ENCODE measurements at places on chromosomes 1 and 21.

- no peak for DNase-seq
These were observed 2.8 kb upstream of the AZIN2 start for GRCh38 chr1:33078030-33078591.

DNA sequence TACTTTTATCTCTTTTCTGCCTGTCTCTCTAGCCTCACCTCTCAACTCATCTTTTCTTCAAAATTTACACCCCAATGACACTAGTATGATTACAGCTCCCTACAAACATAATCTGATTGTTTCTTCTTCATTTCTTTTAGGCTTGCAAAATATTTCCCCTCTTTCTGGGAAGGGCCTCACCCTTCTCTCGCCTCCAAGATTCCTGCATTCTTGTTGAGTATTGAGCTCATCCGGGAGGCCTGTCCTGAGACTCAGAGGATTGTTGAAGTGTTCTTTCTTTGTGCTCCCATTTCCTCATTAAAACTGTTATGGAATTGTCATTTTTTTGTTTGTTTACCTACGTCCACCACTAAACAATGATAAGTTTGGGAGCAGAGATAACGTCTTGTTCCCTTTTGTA lies 99.1 kb upstream of the CHRM3 start:
- no peak for DNase-seq

DNA sequence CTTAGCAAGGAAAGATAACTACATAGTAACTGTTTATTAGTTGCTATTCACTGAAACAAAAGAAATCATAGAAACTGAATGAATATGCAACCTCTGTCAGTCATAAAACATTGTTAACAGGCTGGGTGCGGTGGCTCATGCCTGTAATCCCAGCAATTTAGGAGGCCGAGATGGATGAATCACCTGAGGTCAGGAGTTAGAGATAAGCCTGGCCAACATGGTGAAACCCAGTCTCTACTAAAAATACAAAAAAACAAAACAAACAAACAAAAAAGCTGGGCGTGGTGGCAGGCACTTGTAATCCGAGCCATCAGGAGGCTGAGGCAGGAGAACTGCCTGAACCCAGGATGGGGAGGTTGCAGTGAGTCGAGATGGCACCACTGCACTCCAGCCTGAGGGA lies 44.1 kb downstream of the CRB1 start:
- DNase-seq, result no peak

GRCh38 chr1:151953409-151954094 lies 40.1 kb downstream of the S100A10 start:
- DNase-seq, result no peak

- peak; percentile 46 for DNase-seq
These were observed 37.9 kb downstream of the FABP3 start for GRCh38 chr1:31335007-31335406.

- DNase-seq, result no peak
These were observed 19.0 kb downstream of the BTG2 start for GRCh38 chr1:203324105-203325025.

GRCh38 chr1:117928881-117929342 lies 509 bp downstream of the GDAP2 start:
- peak; percentile 63 for DNase-seq

All from IMR-90 (cell line).